ENCODE measurements at places on chromosomes 16 and 17. TPM values are rescaled to one million over a fixed set of nuclear protein-coding genes. Genes with fewer than 3 reads are reported as not detected.
A peak's percentile ranks its signal among the peaks of the same experiment; 100 is the strongest.

- DNase-seq = no peak
These were observed 83.6 kb downstream of the RGS9 start for GRCh38 chr17:65220732-65221131.

GRCh38 chr16:79500286-79500685 lies 100.3 kb downstream of the MAF start:
- no peak for DNase-seq

DNA sequence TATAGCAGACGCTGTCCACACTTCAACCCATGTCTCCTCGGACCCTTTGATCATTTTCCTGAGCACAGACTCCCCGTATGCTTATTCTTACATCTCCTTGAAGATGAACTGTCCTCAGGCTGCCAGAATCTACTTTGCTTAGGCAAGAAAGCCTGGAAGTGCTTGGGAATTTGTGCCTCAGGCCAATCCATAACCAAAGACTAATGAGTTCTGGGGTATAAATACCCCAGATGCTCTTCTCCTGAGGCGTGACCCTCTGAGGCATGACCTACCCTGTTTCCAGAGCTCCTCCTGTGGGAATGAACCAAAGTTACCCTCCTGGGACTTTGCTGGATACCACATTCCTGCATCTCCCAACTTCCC lies 10.1 kb upstream of the TEKT3 start:
- DNase-seq = no peak

- no peak for DNase-seq
These were observed 39.7 kb upstream of the GNAO1 start for GRCh38 chr16:56151621-56152020.

DNA sequence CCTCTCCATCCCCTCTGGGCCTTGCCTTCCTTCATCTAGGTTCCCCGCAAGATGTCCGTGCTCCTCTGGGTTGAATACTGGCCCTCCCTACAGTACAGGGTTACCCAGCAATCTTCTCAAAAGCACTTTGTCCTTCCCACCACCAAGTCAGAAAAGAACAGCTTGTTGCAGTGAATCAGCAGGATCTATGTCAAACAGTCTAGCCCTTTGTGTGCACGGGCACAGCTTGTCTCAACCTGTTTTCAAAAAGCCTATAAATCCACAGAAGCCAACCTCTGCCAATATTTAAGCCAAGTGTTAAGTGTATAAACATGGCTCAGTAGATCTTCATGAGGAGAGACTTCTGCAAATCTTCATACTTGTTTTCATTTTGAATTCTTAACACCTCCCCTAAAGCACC lies 25.2 kb downstream of the C17orf67 start:
- no peak for DNase-seq

DNA sequence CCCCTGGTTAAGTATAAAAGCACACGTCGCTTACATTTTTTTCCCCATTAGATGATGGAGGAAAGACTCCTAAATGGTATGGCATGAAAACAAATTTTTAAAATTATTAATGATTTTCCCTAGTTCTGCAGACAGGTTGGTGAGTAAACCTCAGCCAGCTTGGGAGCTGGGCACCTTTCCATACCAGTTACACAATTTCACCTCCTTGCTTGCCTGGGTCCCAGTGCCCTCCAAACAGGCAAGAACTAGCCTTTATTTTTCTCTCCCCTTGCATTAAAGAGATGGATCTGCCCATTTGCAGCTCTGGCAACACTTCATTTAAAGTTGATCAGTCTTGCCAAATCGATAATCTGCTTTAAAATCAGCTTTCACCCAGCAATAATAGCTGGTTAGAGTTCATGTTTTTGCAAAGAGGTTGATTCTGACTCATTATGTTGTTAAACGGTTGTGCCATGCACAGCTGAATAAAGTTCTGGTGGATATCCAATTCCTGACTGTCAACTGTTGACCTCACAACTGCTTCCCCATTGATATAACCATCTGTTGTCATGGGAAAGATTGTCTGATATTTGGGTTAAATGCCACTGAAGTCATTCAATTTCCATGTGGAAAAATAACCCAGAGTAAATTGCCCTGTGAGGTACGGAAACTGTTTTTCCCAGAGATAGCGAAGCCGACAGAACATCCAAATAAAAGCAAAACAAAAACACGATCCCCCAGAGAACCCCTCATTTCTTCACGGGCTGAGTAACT lies 1.3 kb downstream of the C17orf58 start:
- peak; percentile 90 for DNase-seq

GRCh38 chr17:13256545-13256944 lies 238.7 kb upstream of the ELAC2 start:
- no peak for DNase-seq

- DNase-seq = no peak
These were observed 75.7 kb downstream of the SPAG9 start for GRCh38 chr17:51044976-51045375.

GRCh38 chr16:78212674-78213073 lies 113.2 kb downstream of the WWOX start:
- no peak for DNase-seq

DNA sequence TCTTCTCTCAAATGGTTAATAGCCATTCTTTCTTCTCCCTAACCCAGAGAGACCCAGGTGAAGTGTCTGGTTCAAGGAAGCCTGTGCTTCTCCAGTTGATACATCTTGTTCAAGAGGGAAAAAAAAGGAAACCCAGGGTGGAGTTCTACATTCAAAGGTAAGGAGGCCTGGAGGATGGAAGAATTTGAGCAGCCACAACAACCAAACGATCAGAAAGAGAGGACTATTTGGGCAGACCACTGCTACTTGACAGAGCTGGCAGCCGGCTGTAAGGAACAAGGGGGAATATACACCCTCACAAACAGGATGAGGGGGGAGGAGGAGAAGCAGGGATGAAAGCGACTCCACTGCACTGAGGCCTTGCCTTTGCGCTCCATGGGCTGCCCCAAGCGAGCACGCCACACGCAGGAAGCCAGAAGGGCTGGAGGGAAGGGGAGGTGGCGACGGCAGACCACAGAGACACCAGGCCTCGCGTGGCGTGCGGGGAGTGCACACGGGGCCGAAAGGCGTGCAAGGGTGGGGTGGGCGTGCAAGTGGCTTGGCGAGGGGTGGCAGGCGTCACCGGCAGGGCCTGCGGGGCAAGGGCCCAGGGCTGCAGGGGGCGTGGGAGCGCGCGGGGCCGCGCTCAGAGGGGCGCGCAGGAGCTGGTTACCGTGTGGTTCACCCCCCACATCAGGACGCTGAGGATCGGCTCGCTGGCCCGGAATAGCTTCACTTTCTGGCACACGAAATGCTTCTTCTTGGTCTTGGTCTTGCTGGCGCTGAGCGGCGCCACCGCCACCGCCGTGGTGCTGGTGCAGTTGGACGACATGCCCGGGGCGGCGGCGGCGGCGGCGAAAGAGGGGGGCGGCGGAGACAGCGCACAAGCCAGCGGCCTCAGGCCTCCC lies 499 bp downstream of the PIP4K2B start:
- DNase-seq = peak; percentile 62

DNA sequence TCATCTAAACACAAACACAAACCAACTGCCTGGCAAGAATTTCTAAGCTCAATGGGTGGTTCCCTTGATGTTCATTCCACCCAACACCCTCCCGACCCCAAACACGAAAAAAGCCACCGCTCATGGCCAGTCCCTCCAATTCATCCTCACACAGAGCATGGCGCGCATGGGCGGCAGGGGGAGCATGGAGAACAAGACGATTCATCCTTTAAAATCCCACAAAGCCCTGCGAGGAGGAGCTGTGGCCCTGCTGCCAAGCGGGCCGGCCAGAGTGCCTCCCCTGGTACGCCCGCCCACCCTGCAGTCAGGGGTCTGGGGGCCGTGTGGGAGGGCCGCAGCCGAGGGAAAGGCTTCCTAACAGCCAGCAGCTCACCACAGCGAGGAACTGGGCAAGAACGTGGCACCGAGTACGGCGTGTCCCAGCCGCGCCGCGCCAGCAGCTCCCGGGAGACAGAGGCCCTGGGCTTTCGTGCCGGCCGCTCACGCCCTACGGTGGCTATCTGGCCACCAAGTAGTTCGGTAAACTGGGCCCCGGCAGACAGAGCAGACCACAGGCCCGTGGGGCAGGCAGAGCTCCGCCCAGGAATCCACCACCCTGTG lies 60.9 kb downstream of the KLHDC4 start:
- no peak for DNase-seq

- DNase-seq = no peak
These were observed 424.5 kb upstream of the CDH11 start for GRCh38 chr16:65546353-65546791.

DNA sequence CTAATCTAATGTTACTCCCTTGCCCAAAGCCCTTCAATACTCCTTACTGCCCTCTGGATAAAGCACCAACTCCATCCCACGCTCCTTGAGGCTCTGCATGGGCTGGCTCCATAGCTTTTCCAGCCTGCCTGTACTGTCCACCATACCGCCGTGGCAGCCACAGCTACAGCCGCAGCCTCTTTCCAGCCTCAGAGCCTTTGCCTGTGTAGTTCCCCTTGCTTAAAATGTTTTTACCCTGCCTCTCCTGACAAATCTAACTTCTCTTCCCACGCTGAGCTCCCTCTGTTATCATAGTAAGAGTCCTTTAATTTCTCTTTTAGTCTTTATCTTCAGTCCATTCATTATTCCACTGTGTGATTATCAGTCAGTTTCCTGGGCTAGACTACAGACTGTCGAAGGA lies 22.0 kb downstream of the TEX14 start:
- no peak for DNase-seq

The CYBC1 gene
- 31.8 TPM for total RNA-seq

The CCL1 gene
- not detected for total RNA-seq

The GAS2L2 gene
- under 0.01 TPM for total RNA-seq

The NHLRC4 gene
- 2.0 TPM for total RNA-seq

The MFAP4 gene
- under 0.01 TPM for total RNA-seq

Measured in lung microvascular endothelial cell (primary cell).